ENCODE measurements at places on chromosomes 16 and 17.

GRCh38 chr16:6803176-6803575 lies 529.5 kb upstream of the RBFOX1 start:
- DNase-seq, result no peak

DNA sequence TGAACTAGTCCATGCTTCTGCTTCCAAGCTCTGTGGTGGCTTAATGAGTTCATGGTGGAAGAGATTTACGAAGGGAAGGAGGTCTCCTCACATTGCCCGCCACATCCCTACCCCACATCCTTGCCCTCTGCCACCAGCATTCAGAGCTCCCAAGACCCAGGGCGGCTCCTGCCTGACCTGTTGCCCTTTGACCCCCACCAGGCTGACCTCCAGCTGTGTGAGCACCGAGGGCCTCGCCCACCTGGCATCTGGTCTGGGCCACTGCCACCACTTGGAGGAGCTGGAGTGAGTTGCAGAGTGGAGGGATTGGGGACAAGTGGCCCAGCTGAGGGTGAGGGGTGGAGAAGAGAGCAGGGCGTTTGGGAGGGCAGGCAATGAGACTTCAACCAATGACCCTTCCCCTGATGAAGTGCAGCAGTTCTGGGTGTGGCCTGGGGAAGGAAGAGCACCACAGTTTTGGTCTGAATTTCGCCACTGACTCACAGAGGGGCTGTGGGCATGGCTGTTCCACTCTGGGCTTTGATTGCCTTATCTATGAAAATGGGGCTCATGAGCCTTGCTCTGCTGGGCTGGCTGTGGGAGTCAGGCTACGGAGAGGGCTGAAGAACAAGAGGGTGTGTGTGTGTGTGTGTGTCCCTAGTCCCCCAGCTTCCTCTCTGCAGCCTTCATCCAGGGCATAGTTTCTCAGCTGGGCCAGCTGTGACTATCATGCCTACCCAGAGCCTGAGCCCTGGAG lies 22.6 kb upstream of the CPNE2 start:
- no peak for DNase-seq

GRCh38 chr17:34763728-34764665 lies 184.6 kb downstream of the TMEM132E start:
- DNase-seq, result no peak

GRCh38 chr16:19822533-19822932 lies 62.1 kb downstream of the GPRC5B start:
- no peak for DNase-seq

GRCh38 chr17:75998327-75998795 lies 2.3 kb upstream of the CDK3 start:
- no peak for DNase-seq
